PC-9 (cell line): ENCODE measurements at places on chromosomes 16 and 17. TPM values are rescaled to one million over a fixed set of nuclear protein-coding genes. Genes with fewer than 3 reads are reported as not detected.
A peak's percentile ranks its signal among the peaks of the same experiment; 100 is the strongest.

- no peak for DNase-seq
Observed at GRCh38 chr16:15539197-15539596, 103.8 kb downstream of the MARF1 start.

Gene NSRP1
- 34.3 and 37.9 TPM in 2 replicates for total RNA-seq

DNA sequence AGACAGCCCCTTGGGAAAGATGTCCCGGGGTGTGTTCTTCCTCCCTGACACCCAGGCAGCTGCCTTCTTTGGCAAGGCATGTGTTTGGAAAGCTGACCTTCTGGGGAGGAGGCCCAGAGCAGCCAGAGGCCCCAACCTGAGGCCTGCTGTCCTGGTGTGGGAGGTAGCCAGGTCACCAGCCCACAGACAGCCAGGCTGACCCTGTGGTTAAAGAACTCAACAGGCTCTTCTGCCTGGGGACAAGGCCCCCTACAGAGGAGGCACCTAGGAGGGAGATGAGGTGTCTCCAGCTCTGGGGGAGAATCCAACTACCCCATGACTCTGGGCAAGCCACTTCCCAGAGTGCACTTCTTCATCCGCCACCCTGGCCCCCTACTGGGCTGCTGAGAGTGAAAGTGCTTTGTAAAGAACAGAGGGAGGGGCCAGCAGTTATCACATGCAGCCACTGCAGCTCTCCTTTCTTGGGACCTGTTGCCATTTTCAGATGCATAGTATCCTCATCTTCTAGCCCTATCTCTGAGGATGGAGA is 13.1 kb upstream of the SREBF1 start:
- DNase-seq: no peak

GRCh38 chr16:84483882-84484565 is 20.4 kb downstream of the MEAK7 start:
- no peak for DNase-seq

DNA sequence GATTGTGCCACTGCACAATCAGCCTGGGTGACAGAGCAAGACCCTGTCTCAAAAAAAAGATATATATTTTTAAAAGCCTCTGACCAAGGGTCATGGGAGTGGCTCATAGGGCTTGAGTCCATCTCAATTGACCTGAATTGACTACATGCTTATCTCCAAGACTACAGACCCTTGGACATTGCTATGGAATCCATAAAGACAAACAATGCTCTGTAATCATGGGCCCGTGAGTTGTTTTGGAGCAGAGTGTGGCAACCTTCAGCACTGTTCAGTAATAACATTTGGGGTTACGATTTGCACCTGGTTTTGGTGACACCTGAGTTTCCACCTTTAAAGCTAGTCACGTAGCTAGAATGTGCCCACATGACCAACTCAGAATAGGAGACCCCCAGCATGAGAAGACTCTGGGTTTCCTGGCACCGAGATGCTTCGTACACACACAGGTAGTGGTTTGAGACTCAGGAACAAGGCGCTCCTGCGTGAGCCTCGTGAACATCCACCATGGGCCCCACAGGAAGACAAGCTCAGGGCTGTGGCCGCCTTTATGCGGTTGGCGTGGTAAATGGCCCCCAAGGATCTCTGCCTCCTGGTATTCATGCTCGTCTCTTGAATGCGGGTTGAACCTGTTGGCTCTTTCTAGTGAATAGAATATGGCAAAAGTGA is 66.6 kb upstream of the RPH3AL start:
- no peak for DNase-seq

DNA sequence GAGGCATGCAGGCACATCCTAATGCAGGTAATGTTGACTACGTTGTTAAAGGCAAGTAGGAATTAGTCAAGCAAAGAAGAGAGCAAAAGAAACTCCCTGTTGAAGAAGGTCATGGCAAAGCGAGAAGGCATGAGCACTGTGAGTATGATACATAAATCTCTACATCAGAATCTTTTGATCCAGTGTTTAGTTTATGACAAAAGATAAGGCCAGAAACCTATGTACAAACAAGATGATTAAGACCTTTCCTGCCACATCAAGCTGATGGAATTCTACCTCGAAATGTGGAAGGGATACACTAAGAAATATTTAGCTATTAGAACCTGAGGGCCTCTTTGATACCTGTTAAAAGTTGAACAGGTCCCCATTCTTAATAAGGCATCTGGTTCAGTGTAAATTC is 20.2 kb downstream of the SYCE1L start:
- no peak for DNase-seq

Gene SLX4
- total RNA-seq: 11.5 and 13.8 TPM in 2 replicates

Gene MEAK7
- total RNA-seq: 73.4 and 74.6 TPM in 2 replicates

Gene CHD9NB
- 1.9 and 2.8 TPM in 2 replicates for total RNA-seq

GRCh38 chr17:82372249-82373071 is 895 bp downstream of the UTS2R start:
- DNase-seq: no peak

GRCh38 chr17:65544672-65545071 is 16.8 kb downstream of the AXIN2 start:
- no peak for DNase-seq

Gene GAST
- total RNA-seq: 0.87 TPM in 1 of 2 replicates, not detected in the other

DNA sequence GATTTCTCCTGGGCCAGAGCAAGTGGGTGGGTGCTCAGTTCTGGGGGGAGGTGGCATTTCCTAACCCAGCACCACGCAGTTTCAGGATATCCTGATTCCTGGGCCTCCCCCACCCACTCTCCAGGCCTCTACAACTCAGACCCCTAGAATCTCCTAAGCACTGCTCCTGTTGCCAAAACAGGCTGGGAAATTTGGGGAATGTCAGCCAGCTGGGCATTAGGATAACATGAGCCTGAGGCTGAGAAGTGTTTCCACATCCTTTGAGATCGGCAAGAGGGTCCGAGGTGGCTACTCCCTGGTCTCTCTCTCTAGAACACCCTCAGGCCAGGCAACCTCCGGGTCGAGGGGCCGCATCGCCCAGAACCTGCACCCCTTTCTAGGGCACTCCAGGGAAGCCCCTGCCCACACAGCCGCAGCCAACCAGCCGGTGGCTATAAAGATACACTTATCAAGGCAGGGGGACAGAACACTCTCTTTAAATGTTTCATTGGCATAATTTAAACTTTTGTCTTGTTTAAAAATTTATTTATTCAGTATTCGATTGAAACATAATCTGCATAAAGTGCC is 23.6 kb downstream of the TBC1D16 start:
- no peak for DNase-seq

Gene TEKT5
- 1.5 TPM in 1 of 2 replicates, not detected in the other for total RNA-seq

- no peak for DNase-seq
Observed at GRCh38 chr16:57471209-57471608, 8.7 kb downstream of the POLR2C start.

DNA sequence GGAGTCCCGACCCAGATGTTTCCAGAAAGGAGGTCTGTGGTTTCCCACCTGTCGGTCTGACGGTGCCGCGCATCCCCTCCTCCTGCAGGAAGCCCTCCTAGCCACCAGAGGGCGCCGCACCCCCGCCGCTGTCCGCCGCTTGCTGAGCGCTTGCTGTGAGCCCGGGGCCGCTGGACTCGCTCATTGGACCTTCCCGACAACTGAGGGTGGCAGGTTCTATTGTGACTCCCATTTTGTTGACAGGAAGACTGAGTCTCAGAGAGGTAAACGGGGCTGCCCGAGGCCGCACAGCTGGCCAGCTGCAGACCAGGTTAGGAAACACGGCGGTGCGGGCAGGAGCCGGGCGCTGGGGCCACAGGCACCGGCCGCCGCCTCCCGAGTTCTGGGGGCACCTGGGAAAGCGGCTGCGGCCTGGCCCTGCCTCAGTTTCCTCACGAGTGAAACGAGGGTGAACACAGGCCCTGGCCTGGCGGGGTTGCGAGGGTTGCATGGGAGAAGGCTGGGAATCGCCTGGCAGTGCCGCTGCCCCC is 191.1 kb upstream of the CIBAR2 start:
- DNase-seq: peak; percentile 73

Gene ELMO3
- 32.4 and 51.1 TPM in 2 replicates for total RNA-seq

Gene STARD3
- total RNA-seq: 47.7 and 55.9 TPM in 2 replicates

GRCh38 chr16:86334079-86334635 is 176.2 kb upstream of the FOXF1 start:
- no peak for DNase-seq

DNA sequence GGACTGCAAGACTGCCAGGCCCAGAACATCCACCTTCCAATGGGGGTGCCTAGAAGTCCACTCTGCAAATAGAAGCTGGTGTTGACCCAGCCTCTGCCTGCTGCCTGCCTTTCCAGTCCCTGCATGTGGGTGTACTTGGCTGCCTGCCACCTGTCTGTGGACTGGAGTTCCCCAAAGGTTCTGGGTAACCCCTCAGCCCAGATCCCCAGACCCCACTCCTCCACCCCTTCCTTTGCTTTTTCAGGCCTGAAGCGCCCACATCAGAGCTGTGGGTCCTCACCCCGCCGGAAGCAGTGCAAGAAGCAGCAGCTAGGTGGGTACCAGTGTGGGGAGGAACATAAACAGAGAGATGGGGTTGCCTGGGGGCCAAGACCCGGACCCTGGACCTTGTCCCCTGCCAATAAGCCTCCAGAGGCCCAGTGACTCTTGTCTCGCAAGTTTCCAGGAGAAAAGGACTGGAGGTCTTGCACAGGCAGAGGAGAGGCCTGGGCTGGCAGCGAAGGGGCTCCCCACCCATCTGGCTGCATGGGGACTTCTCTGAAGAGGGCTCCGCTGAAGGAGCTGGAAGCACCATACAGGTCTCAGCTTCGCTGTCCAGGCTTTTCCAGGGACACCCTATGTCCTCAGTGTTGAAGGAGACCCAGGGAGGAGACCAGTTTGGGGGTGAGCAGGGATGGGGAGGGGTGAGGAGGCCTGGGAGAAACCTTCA is 34.3 kb downstream of the NLRC5 start:
- DNase-seq: no peak

- DNase-seq: no peak
Observed at GRCh38 chr17:36934692-36935630, 2.3 kb upstream of the LHX1 start.

Gene LCMT1
- 67.1 and 113 TPM in 2 replicates for total RNA-seq

Gene SHISA9
- total RNA-seq: 64.5 and 80.5 TPM in 2 replicates

Gene SLC52A1
- total RNA-seq: 0.28 and 0.48 TPM in 2 replicates

GRCh38 chr17:28473542-28473941 is at the start of gene SLC13A2:
Gene SLC13A2, plus strand, starts transcription at chr17:28473644. Its CDS starts 69 bp downstream, at chr17:28473713.
- no peak for DNase-seq

DNA sequence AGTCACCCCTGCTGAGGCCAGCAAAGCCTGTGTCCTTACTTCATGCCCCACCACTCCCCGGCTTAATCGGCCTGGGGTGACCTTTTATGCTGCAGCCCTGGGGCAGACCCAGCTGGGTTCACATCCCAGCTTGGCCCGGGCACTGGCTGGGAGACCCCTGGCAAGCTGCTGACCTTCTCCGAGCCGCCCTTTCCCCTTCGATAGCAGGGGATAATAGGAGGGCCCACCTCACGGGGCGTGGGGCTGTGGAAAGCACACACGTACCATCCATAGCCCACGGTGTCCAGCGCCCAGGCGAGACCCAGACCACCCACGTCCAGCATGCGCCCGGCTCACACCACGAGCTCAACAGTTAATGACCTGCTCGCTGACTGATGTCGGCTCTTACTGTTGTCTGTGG is 26.8 kb downstream of the TBC1D16 start:
- DNase-seq: no peak

DNA sequence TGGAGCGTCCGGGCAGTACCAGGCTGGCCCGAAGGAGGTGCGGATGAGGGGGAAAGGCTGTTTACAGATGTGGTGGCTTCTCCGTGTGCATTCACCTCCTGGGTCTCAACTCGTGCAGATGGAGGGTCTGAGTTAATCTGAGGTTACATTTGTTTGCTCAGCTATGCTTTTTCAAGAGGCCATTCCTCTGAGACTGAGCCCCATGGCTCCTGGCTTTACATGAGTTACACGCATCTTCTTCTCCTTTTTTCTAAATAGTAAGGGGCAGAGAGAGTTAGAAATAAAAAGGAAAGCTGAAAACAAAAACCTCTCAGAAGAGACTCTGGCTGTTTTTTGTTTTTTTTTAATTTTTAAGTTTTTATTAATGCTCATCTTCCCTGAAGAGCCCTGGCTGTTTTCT is 29.0 kb downstream of the IRF8 start:
- DNase-seq: no peak

- no peak for DNase-seq
Observed at GRCh38 chr17:17809531-17810083, 27.2 kb downstream of the SREBF1 start.
